ENCODE measurements at places on chromosomes 5 and 9.

DNA sequence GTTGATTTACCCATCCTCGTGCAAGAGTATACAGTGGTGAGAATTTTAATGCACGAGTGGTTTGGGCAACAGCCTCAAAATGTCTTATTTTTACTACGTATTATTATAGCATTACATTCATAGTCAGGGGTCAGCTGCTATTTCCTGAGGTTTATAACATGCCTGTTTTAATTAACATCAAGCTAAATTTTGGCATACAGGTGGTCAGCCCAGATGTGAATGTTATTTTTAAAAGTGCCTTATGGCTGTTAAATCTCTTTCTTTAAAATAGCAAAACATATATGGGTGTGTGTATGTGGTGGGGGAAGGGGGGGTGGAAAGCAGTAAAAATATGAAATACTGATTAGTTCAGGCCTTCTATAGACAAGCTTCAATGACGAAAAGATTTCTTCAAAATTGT lies 424.5 kb upstream of the CLINT1 start:
- peaks cover 9% of the 10 kb centered on the region for H3K4me1 ChIP-seq
- H3K36me3 ChIP-seq, result no peaks in the 10 kb centered on the region
- H3K4me3 ChIP-seq, result no peak overlapping the region
- peaks cover 2% of the 10 kb centered on the region for H3K27me3 ChIP-seq

DNA sequence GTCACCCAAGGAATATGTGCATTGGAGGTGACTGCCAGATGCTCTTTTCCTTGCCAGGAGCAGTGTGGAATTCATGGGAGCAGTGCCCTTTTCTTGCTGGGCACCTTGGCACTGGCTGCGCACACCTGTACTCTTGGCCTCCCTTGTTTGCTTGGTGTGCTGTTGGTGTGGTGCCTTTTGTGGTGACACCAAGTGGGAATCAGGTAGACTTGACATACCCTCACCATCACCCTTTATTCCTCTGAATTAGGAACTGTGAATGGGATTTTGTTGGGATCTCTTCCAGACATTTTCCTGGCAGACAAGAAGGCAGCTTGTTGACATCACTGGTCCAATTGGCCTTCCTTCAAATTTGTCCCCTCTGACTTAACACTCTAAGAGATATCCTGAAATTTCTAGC lies 82.3 kb downstream of the RAI14 start:
- H3K27me3 ChIP-seq, result no peaks in the 10 kb centered on the region
- no peak overlapping the region for H3K27ac ChIP-seq
- H3K4me3 ChIP-seq, result no peak overlapping the region
- no peak for DNase-seq
- peaks cover 14% of the 10 kb centered on the region for H3K36me3 ChIP-seq
- peaks cover 16% of the 10 kb centered on the region for H3K4me1 ChIP-seq

GRCh38 chr9:136769710-136770191 lies 5.4 kb upstream of the LCN15 start:
- H3K27me3 ChIP-seq, result peaks cover 11% of the 10 kb centered on the region
- peaks cover 2% of the 10 kb centered on the region for H3K4me1 ChIP-seq
- no peaks in the 10 kb centered on the region for H3K36me3 ChIP-seq
- DNase-seq, result peak; percentile 72
- no peak overlapping the region for H3K27ac ChIP-seq

DNA sequence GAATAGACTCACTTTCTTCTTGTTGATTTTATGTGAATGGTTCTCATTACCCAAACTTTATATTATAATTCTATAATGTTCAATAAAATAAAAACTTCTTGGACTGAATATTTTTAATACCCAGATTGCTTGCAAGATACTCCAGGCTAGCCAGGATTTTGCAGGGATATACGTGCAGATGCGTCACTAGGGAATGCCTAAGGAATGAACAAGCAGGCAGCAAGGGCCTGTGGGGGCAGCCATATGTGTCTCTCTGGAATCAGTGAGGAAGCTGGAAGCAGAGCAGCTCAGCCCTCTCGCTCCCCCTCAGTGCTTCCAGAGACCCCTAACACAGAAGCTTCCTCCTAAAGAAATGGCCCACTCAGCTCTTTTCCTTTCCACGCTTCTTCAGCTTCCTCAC lies 457.4 kb downstream of the CCDC171 start:
- H3K4me1 ChIP-seq, result peaks cover 2% of the 10 kb centered on the region
- no peak overlapping the region for H3K27ac ChIP-seq
- H3K36me3 ChIP-seq, result no peaks in the 10 kb centered on the region
- DNase-seq, result no peak

DNA sequence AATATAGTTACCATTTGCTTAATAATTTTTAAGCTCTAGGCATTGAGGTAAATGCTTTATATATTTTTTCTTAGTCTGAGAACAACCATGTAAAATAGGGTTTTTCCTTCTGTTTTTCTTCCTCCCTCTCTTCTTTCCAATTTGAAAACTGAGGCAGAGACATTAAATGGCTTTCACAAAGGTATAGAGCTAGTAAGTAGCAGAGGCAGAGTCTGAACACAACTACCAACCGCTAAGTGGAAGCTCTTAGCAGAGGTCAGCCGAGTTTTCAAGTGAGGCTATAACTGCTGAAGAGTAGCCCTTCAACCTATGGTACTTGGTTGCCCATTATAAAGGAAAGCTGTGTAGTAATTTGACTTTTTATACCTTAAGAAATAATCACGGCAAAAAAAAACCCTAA lies 187.1 kb downstream of the MEF2C start:
- no peak for DNase-seq
- peaks cover 21% of the 10 kb centered on the region for H3K27me3 ChIP-seq

- peaks cover 6% of the 10 kb centered on the region for H3K36me3 ChIP-seq
- H3K27ac ChIP-seq, result no peak overlapping the region
- DNase-seq, result no peak
- no peak overlapping the region for H3K4me3 ChIP-seq
- no peaks in the 10 kb centered on the region for H3K4me1 ChIP-seq
Measured at GRCh38 chr5:104187656-104188055, 625.1 kb upstream of the NUDT12 start.
